Activated T-cell treated with anti-CD3 and anti-CD28 coated beads, Interleukin-2, amount 50 U/mL, for 72 hours (primary cell): ENCODE measurements at places on chromosomes 2 and 18. TPM values are rescaled to one million over a fixed set of nuclear protein-coding genes. Genes with fewer than 3 reads are reported as not detected.

GRCh38 chr2:152056418-152056817, 42.4 kb downstream of the CACNB4 start:
- no peak for DNase-seq

GRCh38 chr18:6017171-6017570, 121.8 kb upstream of the TMEM200C start:
- no peak for DNase-seq

SLC9A4 gene
- total RNA-seq, result 0.14 TPM

- peak; percentile 52 for DNase-seq
Measured at GRCh38 chr2:205706769-205707381, 24.6 kb downstream of the NRP2 start.

- DNase-seq, result no peak
Measured at GRCh38 chr18:49183921-49184320, 233.2 kb upstream of the SMAD7 start.

GRCh38 chr2:135935914-135936313, 49.5 kb downstream of the DARS1 start:
- DNase-seq, result no peak

- no peak for DNase-seq
Measured at GRCh38 chr2:101766337-101766736, 68.8 kb downstream of the MAP4K4 start.

RAB6C gene
- 0.14 TPM for total RNA-seq

- DNase-seq, result no peak
Measured at GRCh38 chr2:186201371-186201770, 284.7 kb upstream of the ZC3H15 start.

INHA gene
- total RNA-seq, result not detected
